ENCODE measurements at places on chromosomes 11 and 22. TPM values are rescaled to one million over a fixed set of nuclear protein-coding genes. Genes with fewer than 3 reads are reported as not detected.

The PARVA gene
- 56.4 TPM for total RNA-seq

The DDX25 gene
- not detected for total RNA-seq

The SESN3 gene
- 5.7 TPM for total RNA-seq

The HMGXB4 gene
- 10.5 TPM for total RNA-seq

The OR51B4 gene
- not detected for total RNA-seq

The C11orf16 gene
- not detected for total RNA-seq

The OAF gene
- total RNA-seq: 27.9 TPM

The P2RX6 gene
- 1.8 TPM for total RNA-seq

The PGM2L1 gene
- 1.7 TPM for total RNA-seq

The MIAT gene
- 1.9 TPM for total RNA-seq

The UCP2 gene
- total RNA-seq: 28.6 TPM

The PDE2A gene
- total RNA-seq: 30.0 TPM

The NXPE2 gene
- 0.12 TPM for total RNA-seq

The GGTLC3 gene
- not detected for total RNA-seq

The LRRC74B gene
- not detected for total RNA-seq

The DENND5A gene
- 121 TPM for total RNA-seq

The CD6 gene
- total RNA-seq: 0.20 TPM

All from left ventricle myocardium superior (tissue), 1 donor.